ENCODE measurements at places on chromosomes 11 and 22. TPM values are rescaled to one million over a fixed set of nuclear protein-coding genes. Genes with fewer than 3 reads are reported as not detected.

- DNase-seq: no peak
These were observed 45.1 kb downstream of the ST14 start for GRCh38 chr11:130204703-130205095.

DNA sequence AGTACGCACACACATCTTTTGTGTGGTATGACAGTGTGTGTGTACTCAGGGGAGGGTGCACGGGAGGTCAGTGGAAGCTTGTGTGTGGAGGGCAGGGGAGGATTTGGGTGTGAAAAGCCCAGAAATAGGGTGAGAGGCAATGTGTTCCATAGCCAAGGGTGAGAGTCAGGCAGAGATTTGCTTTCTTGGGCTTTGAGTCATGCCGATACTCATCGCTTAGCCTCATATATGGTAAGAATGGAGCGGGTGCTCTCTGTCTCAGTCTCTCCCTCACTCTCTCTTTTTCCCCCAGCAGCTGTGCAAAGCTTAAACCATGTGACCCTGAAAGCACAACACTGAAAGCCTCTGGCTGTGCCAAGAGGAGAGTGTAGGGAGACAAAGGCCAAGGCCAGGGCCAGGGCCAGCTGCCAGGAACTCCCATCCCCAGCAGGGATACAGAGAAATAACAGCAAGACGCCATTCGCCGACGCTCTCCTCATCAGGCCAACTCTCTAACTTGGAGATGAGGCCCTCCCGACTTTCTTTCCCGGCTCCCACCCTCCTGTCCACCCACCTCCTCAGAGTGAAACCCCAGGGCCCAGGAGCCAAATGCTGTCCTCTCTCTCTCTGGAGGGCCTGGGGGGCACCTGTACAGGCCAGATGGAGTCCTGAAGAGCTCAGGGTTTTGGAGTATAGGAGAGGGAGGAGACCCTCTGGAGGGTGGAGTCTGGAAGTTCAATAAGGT, 20.3 kb upstream of the MICAL3 start:
- no peak for DNase-seq

DNA sequence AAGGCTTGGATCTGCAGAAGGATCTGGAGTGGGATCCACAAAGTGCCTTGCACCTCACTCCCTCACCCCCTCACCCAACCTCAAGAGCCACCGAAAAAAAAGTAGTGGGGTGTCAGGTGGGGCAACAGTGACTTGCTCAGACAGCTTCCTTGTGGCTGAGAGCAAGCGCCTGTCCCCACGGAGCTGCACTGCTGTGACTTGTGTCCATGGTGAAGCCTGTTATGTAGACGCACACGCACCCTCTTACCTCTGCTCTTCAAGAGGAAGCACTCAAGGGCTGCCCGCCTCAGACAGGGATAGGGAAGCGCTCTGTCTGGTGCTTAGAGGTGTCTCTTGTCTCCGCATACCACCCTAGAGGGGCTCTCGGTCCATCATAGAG, 1.2 kb downstream of the DRD2 start:
- DNase-seq: peak; percentile 3

DNA sequence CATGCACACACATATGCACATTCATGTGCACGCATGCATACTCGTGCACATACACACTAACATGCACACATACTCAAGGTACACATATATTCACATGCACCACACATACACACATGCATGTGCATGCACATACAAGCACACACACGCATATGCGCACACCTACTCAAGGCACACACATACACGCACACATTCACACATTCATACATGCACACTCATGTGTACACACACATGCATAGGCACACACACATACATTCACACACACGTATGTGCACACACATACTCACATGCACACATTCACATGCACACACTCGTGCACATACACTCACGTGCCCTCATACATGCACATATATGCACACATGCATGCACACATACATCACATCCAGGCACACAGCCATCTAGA, 489.0 kb downstream of the MN1 start:
- no peak for DNase-seq

DNA sequence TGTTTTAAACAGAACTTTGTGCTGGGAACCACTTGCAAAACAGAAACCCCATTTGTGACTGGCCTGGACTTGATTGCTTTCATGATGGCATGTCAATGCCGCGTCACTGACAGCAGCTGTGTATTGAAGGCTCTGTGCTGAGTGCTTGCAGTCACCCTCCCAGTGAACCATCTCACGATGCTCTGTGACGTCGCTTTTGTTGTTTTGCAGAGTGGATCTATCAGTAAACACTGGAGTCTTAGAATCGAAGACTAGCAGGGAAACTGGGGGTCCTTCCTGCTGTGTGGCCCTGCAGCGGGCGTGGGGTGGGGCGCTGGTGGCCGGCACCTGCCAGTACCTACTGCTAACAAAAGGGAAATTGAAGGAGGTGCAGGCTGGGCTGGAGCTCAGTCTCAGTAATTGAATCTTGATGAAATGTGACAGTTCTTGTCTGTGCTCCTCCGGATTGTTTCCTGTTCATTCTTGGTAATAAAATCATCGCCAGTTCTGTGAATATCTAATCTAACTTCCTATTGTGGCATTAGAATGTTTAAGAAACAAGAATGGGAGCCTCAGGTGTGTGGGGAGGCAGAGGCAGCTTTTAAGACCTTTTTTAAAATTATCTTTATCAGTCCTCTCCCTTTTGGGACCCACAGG, 50.5 kb upstream of the PARVG start:
- DNase-seq: no peak

- no peak for DNase-seq
These were observed 93.7 kb downstream of the STIM1 start for GRCh38 chr11:3949125-3949524.

GRCh38 chr11:22725079-22725478, 58.7 kb downstream of the GAS2 start:
- DNase-seq: no peak

DNA sequence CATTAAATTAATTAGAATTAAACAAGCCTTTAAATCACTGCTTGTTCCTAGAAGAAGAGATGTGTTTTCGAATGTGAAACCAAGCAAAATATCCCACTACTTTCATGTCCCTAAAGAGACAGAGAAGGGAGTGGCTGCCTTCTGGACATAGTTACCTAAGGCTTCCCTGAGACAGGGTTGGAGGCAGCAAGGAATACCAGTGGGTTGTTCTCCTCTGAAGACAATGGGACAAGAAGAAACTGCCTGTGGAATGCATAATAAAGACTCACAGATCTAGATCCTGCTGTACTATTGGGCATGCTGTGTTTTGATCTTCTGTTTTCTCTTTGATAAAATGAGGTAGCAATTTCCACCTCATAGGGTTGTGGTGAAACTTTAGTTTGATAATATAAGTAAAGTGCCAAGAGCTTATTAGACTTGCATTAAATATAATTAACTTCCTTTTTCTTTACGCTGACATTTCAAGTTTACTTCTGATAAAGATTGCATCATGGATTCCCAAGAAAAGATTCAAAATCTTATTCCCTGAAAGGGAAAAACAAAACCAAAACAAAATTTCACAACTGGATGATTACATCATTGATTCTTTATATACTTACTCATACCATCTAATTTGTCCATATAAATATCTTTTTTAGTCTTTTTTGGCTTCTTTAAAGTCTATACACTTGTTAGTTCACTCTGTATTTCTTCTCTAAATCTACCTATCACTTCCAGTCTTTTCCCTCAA, 621.3 kb downstream of the ETS1 start:
- no peak for DNase-seq

Gene MRPL17
- total RNA-seq: 47.4 TPM

Measured in lung microvascular endothelial cell (primary cell).